Activated T-helper 1 cell treated with anti-CD3 and anti-CD28 coated beads, Interleukin-2, amount 50 U/mL, for 16 hours (primary cell): ENCODE measurements at places on chromosomes 2 and 18.

DNA sequence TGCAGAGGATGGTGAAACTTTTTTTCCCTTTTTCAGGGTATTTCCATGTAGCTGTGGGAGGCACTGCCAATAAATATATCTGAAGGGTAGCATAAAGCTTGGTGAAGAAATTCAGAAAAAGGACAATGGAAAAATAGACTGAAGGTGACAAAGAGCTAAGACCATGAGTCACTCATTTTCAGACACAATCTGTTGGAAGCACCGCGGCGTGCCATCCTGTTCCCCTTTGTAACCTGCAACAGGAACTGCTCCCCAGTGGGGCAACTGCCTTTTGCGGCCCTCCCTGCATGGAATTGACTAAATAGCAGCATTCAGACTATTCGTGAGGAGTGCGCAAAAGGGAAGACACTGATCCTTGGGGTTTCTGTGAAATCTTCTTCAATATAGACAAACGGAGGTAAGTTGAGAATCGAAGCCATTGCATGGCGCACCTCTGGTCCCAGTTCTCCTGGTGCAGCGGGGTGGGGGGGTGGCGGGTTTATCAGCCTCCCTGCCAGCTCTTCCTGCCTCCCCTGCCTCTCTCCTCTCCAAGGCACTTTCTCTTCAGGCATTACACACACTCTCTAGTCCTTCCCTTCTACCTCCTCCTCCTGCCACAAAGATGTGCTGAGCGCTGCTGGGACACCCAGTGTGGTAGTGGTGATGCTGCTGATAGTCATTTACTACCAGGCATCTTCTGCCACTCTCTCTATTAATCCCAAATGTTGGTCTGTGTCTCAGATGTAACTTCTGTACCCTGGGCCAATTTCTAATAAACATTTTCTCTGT lies 126.2 kb upstream of the TMEM200C start:
- no peak for DNase-seq

DNA sequence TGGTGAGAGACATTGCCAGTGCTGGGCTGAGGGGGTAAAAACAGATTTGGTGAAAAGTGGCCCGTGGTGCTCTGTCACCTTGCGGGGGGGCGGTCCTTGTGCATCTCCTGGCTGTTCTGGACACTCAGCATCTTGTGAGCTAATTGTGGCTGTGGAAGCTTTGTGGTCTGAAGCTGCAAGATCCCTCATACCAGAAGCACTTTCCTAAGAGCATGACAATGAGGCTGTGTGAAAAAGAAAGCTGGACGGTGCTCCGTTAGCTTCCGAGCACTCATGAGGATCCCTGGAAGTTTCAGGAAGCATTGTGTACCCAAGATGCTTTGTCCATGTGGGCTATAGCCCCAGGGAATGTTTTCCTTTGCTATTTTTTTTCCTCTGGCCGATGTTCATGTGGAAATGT lies 74.5 kb downstream of the CABLES1 start:
- no peak for DNase-seq

DNA sequence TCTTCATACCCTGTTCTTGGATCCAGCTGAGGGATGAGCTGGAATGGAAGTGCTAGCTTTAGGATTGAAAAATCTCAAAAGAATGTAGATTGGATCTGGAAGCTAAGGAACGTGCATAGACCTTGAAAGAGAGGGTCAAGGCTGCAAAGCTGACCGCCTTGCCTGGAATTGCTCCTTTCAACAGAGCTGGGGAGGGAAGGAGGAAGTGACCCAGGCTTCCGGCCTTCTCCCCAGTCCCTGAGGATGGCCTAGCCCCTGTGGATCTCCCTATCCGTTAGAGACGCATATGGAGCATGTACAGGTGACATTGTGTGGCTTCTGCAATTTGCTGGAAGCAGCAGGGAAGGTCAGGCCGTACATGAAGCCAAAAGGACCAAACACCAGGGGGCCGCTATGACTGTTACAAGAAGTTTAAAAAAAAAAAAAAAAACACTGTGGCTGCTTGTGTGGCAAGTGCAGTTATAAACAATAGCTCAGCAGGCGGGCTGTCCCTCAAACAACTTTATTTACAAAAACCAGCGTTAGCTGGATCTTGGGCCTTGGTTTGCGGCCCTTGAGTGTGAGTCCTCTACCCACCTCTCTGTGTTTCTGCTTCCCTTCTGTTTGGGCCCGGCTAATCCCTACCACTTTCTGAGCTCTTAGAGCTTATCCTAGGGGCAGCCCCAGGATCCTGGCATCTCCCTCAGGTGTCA lies 227.6 kb downstream of the SEPTIN10 start:
- DNase-seq: no peak

GRCh38 chr2:85291425-85292023 lies 36.3 kb downstream of the TGOLN2 start:
- DNase-seq: no peak

- no peak for DNase-seq
Observed at GRCh38 chr2:232535761-232536530, 3.5 kb upstream of the CHRNG start.

GRCh38 chr2:239818086-239818485 lies 207.1 kb downstream of the NDUFA10 start:
- DNase-seq: no peak

- DNase-seq: no peak
Observed at GRCh38 chr2:241125626-241126025, 23.5 kb upstream of the MTERF4 start.

DNA sequence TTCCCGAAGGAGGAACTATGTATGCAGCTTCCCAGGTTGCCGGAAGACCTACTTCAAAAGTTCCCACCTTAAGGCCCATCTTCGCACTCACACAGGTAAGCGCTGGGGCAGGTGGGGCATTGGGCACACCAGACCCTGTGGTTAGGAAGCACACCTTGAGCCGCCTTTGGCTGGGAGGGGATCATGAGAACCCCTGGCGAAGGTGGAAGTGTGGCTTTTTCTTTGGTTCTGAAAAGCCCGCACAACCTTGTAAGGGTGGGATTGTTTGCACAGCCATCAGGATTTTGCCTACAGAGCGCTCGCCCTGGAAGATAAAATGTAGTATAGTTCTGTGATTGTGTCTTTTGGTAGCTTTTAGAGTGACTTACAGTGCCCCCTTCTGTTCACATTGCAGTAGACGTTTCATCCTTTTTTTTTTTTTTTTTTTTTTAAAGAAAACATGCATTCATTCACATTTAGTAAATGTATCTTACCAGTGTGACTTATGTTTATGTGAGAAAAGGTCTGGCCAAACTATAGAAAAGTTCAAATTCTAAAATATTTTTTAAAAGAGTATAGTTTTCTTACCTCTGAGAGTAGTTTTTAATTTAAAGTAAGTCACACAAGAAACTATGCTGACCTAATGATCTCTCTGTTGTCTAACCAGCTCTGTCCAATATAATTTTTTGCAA lies 5.3 kb downstream of the KLF11 start:
- no peak for DNase-seq

- DNase-seq: no peak
Observed at GRCh38 chr2:75003276-75003675, 44.8 kb downstream of the POLE4 start.

DNA sequence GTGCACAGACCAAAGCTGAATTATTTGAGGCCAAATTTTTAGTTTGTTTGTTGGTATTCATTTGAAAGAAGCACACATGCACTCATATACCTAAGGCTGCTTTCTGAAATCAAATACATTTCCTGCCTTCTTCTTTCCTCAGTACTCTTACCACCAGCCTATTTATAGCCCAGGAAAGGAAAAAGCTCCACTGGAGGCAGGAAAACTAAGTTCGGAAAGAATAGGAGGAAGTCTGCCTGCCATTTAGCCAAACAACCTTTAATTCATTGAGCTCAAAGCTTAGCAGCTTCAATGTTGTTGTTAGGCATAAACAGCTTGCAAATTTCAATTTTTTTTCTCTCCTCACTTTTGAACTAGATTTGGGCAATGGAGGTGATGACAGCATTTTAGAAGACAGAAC lies 40.4 kb upstream of the RASGRP3 start:
- no peak for DNase-seq

DNA sequence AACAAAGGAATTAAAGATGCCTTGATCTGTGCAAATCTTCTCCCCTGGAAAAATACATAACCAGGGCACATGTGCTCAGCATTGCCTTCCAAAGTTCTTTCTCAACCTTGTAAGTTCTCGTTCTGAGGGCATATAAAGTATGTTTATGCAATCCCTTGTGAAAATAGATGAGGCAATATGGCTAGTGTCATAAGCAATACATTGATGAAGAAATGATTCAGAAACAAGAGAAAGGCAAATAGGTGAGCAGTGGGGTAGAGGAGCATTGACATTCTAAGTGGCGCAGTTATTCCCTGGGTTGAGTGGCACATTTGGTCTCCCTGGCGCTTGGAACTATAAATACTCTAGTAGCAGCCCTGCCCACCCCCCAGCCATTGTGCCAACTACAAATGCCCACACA lies 57.4 kb upstream of the PGAP1 start:
- DNase-seq: no peak

GRCh38 chr18:79624356-79625170 lies 55.0 kb upstream of the CTDP1 start:
- no peak for DNase-seq

- no peak for DNase-seq
Observed at GRCh38 chr2:163347982-163348856, 387.6 kb downstream of the FIGN start.

DNA sequence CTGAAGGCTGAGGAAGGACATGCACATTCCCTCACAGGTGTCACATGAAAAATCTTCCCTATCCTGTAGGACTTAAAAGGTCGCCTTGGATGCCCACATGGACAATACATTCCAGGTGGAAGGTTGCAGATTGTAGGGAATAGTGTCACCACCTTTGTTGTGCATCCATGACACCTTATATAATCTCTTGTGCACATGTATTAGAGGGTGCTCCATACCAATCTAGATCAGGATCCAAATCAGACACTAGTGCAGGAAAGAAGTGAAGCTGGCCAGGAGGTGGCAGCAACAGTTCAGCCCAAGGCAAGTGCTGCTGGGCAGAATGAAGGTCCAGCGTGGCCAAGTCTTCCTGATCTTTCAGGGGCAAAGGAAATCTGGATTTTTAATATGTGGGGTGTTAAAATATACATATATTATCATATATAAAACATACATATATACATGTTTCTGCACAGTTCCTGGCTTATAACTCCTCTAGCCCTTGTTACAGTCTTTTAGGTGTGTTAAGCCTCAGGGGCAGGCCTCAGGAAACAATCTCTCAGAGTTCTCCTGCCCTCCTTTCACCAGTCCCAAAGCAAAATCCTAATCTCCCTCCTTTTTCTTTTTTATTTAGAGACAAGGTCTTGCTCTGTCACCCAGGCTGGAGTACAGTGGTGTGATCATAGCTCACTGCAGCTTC lies 16.6 kb downstream of the NIF3L1 start:
- peak; percentile 17 for DNase-seq

GRCh38 chr18:4237664-4238041 lies 217.5 kb downstream of the DLGAP1 start:
- DNase-seq: no peak

DNA sequence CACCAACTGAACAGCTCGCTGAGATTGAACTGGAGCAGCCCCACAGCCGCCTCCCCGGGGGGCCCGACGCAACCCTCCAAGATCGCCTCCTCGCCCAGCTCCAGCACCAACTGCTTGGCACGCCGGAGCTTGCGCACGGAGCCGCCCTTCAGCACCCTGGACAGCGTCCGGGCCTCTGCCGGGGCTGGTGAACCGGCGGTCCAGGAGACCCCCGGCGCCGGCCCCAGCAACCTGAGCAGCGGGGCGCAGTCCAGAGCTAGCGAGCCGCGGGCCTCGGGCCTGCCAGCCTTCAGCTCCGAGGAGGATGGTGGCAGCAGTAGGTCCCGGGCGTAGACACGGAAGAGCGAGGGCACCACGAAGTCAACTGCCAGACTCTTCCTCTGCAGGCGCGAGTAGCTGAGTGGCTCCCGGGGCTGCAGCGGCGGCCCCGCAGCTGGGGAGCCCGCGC lies 1.2 kb downstream of the ALK start:
- DNase-seq: no peak

DNA sequence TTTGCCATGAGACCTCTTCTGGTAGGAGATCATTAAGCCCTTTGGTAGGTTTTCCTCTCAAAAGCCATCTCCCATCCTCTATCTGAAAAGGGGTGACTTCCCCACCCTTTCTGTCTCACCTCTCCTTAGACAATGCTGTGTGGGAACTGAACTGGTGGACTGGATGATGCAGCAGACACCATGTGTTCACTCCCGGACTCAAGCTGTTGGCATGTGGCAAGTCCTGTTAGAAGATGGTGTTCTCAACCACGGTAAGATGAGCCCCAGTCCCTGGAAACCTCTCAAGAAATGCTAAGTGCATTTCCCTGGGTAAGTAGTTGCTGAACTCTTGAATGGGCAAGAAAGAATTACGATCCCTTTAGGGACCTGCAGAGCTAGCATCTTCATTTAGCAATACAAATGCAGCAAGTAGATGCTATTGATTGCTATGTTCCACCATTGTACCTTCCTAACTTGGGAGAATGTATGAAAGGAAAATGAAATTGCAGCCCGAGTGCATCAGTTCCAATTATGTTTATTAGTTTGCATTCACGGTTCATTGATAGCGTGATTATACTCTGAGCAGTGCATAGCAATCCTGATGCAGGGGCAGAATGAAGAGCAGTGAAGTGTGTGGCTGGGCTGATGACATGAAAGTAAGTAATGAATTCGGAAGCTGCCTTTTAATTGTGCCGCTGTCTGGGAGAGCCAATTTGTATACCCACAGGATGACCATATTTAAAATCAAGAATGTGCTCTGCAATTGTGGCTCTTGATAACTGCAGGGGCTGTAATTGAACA lies 110.0 kb upstream of the MAP3K20 start:
- no peak for DNase-seq

DNA sequence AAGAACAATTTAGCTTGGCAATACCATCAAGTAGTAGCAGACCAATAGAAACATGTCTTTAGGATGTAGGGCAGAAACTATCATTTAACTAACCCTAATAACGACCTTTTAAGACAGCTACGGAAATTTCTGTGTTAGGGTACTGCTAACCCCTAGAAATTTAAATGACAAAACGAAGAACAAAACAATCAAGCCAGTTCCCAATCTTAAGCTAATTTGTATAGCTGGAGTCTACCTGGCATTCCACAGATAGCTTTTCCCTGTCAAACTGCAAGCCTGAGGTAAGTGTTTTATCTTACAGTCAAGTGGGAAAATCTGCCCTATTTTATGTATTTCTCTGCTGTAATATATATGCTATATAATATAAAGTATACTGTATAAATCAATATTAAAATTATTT lies 37.6 kb upstream of the CDKL4 start:
- no peak for DNase-seq

- DNase-seq: no peak
Observed at GRCh38 chr2:70646420-70646818, 92.8 kb upstream of the TGFA start.
